ENCODE measurements at places on chromosomes 6 and 20. TPM values are rescaled to one million over a fixed set of nuclear protein-coding genes. Genes with fewer than 3 reads are reported as not detected.

DNA sequence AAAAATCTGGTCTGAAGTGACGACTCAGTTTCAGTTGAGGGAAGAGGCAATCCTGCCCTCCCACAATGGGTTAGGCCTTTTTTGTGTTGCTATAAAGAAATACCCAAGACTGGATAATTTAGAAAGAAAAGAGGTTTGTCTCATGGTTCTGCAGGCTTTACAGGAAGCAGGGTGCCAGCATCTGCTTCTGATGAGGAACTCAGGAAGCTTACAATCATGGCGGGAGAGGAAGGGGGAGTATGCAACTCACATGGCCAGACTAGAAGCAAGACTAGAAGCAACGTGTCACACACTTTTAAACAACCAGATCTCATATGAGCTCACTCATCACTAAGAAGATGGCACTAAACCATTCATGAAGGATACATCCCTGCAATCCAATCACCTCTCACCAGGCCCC, 529.3 kb downstream of the KIF16B start:
- no peak for DNase-seq

- DNase-seq: no peak
These were observed 806.3 kb upstream of the GJE1 start for GRCh38 chr6:141326426-141326825.

DNA sequence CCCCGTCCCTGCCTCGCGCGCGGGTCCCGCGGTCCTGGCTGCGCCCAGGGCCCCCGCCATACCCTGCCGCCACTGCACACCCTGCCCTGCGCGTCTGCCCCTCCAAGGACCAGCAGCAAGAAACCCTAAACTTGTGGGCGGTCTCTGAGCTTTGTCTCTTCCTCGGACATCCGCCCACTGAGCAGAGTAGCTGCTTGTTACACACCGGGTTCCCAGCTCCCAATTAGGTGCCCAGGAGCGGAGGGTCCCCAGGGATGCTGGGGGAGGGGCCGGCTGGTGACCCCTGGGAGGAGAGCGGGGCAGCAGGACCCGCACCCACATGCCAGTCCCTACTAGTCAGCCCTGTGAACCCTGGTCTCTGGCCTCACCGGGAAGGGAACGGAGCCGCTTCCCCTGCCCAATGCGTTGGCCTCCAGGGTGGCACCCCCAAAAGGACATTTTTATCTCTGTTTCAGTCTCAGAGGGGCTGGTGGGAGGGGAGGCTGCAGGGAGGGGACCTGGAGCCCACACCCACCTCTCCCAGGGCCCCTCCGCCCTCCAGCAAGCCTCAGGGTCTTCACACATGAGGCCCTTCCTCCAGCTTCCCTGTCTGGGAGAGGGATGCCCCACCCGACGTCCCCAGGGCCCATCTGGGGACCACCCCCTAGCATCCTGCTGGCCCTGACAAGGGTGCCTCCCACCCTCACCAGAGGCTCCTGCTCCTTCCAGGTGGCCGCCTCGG, 10.5 kb downstream of the STMN3 start:
- DNase-seq: no peak

GRCh38 chr6:45587229-45588060, 209.7 kb upstream of the SUPT3H start:
- no peak for DNase-seq

GRCh38 chr6:79188107-79188506, 46.4 kb downstream of the HMGN3 start:
- DNase-seq: no peak

DNA sequence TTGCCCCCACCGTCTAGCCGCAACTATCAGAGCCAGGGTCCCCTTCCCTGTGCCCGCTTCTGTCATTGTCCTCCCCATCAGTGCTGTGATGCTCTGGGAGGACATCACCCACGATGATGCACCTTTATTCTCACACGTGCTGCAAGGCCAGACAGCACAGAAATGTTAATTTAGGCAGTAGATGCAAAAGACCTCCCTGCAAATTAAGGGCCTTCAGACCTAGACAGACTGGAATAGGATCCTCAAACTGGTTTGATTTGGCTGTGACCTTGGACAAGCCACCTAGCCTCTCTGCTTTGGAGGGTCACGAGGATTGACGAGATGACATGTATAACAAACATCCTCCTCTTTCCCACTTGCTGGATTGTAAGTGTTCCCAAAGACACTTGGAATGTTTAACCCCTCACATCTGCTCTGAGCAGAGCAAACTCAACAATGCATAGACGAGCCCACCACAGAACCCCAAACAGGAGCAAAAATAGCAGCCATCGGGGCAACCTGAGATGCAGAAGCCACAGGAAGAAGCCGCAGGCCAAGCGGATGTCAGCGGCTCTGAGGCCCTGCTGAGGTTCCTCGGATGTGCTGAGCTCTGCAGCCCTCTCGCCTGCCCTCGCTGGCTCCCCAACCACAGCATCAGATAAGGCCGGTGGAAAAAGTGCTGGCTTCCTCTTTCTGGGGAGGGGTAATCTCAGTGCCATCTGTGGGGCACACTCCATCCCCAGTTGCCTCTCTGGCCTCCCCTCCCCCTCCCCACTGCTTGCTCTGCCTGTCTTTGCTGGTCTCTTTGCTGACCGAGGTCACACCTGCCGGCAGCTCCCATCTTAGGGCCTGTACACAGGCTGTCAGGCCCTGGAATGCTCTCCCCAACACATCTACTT, 35.3 kb downstream of the TOX2 start:
- no peak for DNase-seq

GRCh38 chr6:28737750-28738395, 185.9 kb downstream of the TRIM27 start:
- no peak for DNase-seq

DNA sequence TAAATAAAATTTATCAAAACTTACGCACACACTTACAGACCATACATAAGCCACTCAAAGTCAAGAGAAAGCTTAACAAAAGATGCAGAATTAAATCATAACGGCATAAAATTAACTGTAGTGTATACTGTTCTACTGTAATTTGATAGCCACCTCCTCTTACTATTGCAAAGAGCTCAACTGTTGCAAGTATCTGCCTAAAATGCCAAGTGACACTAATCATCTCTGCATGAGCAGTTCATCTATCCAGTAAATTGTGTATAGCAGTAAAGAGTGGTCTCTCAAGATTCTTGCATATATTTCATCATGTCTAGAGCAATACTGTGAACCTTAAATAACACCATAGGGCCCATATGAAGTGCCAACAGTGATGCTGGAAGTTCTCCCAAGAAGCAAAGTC, 12.3 kb downstream of the OR2H2 start:
- DNase-seq: no peak

GRCh38 chr6:116351101-116351500, 19.6 kb upstream of the DSE start:
- no peak for DNase-seq

GRCh38 chr20:20856306-20856705, 143.9 kb upstream of the RALGAPA2 start:
- DNase-seq: no peak

GRCh38 chr6:139642346-139642745, 267.9 kb upstream of the CITED2 start:
- DNase-seq: no peak

Gene ACSS1
- total RNA-seq: 29.1 TPM

Gene OVOL2
- total RNA-seq: not detected

Gene DEK
- total RNA-seq: 236 TPM

Gene VNN1
- not detected for total RNA-seq

Gene BMP7
- total RNA-seq: 5.4 TPM

Gene PPARD
- total RNA-seq: 7.8 TPM

Gene CST7
- total RNA-seq: 0.71 TPM

Gene EFCAB8
- total RNA-seq: 0.83 TPM

Gene TRIM31
- 2.2 TPM for total RNA-seq

Gene C20orf144
- not detected for total RNA-seq

All from sigmoid colon (tissue), 7 donors.